ENCODE measurements at places on chromosomes 16 and 17.

DNA sequence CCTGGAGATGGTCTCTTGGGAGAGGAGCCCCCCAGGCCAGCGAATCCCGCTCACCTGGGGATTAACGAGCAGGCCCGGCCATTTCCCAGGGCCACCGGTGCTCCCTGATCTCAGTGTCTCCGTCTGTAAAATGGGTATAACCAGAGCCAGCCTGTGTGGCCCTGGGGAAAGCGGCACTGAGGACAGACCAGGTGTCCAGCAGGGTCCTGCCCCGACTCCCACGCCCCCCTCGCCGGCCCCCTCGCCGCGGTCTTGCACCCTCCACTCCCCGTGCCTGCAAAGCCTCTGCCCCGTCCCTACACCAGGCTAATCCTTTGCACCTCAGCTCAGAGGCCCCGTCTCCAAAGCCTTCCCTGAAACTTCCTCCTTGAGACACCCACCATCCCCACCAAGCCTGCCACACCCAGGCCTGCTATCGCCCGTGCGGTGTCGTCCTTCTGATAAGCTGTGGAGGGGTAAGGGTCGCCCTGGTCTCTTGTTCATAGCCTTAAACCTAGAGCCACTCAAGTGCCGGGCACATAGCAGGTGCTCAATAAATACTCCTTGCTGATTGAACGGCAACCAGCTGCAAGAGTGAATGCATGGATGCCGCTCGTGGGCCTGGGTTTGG lies 259.1 kb downstream of the C16orf95 start:
- DNase-seq, result no peak

DNA sequence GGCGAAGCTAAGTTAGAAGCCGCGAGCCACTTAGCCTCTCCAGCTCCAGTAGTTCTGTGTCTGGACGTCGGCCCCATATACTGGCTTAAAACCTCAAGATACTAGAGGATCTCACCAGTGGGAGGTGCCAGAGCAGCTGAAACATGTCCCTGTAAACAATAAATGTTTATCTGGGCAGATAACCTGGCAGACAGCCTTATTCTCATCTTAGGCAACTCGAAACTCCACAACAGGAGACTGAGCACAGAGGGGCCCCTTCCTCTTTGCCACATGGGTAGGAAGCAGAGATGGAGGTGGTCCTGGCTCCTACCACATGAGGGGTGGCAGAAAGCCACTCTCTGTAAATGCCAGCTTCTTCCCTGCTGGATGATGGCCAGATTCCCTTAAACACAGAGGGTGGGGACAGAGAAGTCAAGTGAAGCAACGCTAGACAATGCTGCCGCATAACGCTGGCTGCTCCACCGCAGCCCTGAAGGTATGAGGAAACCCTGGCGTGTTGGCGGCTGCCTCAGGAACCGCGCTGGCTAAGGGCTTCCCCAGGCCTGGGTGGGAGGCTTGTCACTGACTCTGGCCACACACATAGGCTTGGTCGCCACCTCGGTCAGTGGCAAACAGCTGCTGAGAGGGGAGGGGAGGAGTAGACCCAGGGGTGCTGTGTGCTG lies 67.9 kb downstream of the HIC1 start:
- DNase-seq, result no peak

DNA sequence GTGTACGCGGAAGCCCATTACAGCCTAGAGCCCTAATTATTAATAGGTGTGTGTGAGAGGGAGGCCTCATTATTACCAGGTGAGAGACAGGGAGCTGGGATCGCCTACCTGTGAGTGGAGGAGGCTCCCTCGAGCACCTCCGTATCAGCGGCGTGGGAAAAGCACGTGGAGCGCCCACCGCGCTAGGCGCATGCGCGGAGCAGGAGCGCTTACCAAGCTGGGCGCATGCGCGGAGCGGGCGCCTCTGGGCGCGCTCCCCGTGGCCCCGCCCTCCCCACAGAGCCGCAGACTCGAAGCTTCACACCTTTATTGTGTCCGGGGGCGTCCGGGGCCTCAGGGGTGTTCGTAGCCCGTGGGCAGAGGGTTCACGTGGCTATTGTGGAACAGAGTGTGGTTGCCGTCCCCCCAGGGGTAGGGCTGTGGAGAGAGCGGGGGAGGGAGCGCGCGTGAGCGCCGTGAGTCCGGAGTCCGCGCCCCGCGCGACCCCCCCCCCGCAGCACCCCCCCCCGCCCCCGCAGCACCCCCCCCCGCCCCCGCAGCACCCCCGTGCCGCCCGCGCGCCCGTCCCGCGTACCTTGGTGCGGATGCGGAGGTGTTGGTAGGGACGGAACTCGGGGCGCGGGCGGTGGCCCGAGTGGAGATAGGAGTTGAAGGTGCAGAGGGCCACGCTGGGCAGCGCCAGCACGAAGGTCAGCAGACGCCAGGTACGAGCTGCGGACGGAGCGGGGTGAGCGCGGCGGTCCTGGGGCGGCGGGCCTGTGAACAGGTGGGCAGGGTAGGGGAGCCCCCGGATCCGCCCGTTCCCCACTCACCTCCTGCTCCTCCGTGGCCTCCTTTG lies 500 bp downstream of the COX6A2 start:
- DNase-seq, result peak; percentile 60

- DNase-seq, result no peak
These were observed 78.1 kb downstream of the OR1D5 start for GRCh38 chr17:2985318-2985717.

DNA sequence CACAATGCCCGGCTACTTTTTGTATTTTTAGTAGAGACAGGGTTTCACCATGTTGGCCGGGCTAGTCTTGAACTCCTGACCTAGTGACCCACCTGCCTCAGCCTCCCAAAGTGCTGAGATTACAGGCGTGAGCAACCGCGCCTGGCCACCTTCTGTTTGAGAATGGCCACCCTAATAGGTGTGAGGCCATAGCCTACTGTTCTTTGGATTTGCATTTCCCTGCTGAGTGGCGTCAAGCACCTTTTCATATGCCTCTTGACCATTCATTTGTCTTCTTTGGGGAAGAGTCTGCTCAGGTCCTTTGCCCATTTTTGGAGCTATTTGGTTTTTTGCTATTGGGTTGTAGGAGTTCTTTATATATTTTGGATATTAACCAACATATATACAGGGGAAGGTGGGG lies 276.7 kb downstream of the PARN start:
- DNase-seq, result no peak

GRCh38 chr16:87581857-87582215 lies 20.5 kb upstream of the JPH3 start:
- no peak for DNase-seq

GRCh38 chr17:67025216-67025792 lies 19.1 kb upstream of the CACNG1 start:
- DNase-seq, result no peak

DNA sequence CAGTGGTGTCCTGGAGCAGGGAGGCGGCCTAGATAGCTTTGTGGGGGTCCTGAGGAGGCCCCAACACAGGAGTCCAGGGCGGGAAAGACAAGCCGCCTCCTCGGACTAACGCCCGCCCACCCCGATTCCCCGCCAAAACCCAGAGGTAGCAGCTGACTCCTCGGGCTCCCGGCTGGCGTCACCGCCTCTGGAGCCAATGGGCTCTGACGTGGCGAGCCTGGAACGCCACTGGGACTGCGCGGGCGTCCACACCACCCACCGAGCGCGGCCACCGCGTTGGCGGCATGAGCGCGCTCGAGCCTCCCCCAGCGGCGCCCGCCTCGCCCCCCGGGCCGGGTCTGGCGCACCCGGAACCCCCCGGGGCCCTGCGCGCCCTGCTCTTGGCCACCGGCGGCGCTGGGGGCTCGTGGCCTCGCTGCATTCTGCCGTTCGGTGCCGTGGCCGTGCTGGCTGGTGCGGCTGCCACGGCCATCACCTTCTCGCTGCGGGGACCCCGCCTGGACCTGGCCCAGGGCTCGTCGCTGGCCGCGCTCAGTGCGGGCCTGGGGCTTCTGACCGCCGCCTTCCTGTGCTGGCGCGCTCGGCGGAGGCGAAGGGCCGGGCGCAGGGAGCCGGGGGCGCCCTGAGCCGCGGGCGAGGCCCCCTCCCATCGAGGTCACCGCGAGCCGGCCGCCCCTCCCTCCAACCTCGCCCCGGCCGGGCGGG lies 3.4 kb upstream of the NTN3 start:
- peak; percentile 24 for DNase-seq

DNA sequence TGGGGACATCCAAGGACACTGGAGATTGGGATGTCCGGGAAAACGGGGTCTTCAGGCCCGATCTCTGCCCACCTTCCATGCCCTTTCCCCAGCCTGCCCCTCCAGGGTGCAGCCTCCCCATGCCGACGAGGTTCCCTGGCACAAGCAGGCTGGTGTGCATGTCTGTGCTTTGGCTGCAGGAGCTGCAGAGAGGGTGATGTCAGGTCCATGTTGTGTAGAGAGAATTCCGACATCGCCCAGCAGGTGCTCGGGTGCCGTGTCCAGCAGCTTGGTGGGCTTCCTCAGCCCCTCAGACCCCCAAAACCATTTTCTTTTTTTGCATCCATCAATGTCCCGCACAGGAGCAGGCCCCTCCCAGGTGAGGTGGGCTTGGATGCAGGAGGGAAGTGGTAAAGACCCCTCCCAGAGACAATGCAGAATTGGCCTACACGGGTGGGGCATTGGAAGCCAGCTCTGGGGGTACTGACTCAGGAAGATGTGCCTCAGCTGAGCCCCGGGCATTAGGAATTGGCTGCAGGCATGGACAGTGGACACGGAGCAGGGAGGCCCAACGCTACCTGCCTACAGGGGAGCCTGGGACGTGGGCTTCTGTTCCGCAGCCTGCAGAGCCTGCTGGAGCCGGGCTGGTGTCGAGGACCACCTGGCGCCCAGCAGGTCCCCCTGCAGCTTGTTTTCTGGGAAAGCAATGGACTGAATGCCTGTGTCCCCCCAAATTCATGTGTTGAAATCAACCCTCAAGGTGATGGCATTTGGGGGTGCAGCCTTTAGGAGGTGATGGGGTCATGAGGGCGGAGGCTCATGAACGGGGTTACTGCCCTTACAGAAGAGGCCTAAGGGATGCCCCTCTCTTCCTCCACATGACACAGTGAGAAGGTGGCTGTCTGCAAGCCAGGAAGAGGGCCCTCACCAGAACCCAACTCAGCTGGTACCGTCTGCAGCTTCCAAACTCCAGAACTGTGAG lies 97.5 kb downstream of the METRNL start:
- no peak for DNase-seq

DNA sequence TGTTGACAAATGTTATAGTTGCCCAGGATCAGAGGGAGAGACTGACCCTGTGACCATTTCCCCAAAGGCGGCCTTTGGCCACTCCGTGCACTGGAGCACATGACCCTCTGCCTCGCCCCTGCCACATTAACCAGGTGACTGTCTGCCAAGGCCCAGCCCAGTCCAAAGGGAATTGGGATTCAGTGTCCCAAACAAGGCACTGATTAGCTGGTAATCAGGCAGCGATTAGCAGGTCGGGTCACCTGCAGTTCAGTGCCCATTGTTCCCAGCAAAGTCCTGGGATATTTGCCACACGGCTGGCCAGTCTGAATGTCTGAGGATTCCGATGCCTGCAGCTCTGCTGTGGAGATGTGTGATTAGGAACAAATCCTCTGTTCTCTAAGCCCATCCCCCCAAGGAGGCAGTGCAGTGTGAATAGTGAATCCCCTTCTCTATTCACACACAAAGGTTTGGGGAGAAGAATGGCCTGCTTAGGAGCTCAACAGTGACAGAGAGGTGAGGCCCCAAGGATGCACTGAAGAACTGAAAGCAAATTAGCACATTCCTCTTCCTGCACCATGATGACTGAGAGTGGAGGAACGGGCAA lies 123.1 kb upstream of the MAF start:
- DNase-seq, result no peak

GRCh38 chr16:88922114-88922825 lies 54.7 kb downstream of the CBFA2T3 start:
- DNase-seq, result no peak

- no peak for DNase-seq
These were observed 10.5 kb upstream of the CYLD start for GRCh38 chr16:50731130-50731988.

DNA sequence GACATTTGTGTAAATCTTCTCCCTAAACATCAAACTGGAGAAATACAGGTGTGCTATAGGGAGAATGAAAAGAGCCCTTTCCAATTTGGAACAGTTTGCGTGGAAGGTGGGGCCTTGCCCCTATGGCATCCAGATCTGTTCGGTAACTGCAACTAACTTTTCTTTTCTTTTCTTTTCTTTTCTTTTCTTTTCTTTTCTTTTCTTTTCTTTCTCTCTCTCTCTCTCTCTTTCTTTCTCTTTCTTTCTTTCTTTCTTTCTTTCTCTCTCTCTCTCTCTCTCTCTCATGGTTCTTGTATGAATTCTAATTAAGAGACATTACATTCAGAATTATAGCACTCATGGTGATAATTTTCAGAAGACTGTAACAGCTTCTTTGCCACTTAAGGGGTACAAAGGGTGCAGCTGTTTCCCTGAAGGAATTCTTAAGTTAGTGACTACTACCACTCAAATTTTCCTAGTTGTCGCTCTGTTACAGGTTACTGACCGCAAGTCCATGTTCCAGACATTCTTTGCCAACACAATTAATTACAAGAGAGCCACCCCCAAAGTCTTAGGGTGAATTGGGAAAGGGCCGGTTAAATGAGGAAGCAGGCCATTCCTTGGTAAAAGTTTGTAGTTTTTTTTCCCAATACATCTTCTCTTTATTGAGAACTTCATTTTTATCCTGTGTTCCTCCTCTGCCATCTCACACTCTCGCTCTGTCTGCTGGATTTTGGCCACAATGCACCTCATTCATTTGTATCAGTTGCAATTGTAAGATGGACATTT lies 69.8 kb downstream of the KSR1 start:
- no peak for DNase-seq

DNA sequence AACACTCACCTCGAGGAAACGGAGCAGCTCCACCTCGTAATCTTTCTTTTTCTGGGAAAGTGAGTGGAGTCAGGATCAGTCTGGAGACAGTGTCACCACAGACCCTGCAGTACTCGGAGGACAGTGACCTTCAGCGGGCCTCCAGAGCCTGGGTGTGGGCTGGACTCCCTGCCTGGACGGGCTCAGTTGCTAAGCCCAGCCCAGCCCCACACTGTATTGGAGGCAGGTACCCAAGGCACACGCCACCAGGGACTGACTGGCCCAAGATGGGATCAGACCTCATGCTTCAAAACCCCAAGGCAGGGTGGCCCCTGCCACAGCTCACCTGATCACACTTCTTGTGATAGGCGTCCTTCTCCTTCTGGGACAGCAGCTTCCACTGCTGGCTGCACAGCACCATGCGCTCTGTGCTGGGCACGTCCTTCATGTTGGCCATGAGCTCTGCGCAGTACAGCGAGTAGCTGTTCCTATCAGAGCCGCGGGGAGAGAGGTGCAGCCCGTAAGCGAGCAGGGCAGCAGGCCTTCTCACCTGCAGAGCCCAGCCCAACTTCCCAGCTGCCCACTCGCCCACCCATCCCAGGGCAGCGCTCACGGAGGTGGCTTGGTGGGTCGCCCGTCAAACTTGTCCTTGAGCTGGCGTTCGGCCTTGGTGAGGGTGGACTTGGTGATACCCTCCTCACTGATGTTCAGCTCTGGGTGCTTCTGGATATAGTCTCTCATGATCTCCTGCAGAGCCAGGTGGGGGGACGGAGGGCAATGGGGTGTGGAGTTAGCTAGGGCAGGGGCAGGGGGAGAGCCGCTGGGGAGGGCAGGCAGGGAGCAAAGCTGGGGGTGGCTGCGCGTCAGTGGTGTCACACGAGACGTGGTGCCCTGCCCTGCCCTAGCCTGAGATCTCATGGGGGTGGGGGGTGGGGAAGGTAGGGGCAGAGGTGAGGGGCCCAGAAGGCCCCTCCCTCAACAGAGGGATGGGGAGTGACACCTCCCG lies 7.9 kb downstream of the UBTF start:
- DNase-seq, result no peak

- DNase-seq, result no peak
These were observed 3.1 kb downstream of the CHST5 start for GRCh38 chr16:75532791-75533190.

GRCh38 chr17:50127697-50128361 lies 2.1 kb downstream of the SAMD14 start:
- DNase-seq, result no peak

- no peak for DNase-seq
These were observed 94.9 kb downstream of the AXIN2 start for GRCh38 chr17:65466547-65466946.
